Tibial artery (tissue), 4 donors: ENCODE measurements at places on chromosomes 16 and 17.

DNA sequence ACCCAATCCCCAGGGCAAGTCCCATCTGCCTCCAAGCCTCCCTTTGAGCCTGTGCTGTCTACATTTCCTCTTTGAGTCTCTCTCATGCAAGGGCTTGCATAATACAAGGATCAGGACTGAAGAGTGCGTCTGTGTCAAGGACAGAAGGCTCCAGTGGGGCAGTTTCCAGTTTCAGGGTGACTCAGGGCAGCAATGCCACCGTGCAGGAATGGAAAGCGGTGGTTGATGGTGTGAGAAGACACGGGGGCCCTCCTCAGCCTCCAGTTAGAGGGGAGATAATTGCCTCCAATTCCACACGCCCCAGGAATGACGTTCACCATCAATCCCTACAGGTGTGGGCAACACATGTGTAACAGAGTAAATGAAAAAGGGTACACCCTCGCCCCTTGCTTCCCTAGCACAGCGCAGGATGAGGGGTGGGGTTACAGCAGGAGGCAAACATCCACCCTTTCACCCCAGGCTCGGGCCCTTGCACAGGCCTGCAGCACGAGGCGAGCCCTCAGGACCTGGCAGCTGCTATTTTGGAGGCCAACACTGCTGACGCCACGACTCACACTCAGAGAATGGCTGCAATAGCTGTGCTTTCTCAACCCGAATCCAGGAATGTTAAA, 24.8 kb upstream of the SLC25A19 start:
- DNase-seq = no peak

DNA sequence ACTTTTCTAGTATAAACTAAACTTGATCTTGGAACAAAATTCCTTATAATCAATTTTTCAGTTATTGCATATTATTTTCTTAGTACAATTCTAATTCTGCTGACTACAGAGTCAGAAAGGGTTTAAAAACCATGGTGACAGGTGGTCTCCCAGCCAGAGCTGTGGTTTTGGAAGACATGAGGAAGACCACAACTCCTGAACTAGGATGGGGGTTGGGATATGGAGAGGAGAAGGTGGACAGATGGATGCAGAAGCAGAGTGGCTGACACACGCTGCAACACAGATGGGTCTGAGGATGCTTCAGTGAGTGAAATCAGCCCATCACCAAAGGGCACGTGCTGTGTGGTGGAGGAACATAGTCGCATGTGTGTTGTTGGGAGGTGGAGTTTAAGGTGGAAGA, 187.7 kb downstream of the LGALS9B start:
- DNase-seq = no peak

DNA sequence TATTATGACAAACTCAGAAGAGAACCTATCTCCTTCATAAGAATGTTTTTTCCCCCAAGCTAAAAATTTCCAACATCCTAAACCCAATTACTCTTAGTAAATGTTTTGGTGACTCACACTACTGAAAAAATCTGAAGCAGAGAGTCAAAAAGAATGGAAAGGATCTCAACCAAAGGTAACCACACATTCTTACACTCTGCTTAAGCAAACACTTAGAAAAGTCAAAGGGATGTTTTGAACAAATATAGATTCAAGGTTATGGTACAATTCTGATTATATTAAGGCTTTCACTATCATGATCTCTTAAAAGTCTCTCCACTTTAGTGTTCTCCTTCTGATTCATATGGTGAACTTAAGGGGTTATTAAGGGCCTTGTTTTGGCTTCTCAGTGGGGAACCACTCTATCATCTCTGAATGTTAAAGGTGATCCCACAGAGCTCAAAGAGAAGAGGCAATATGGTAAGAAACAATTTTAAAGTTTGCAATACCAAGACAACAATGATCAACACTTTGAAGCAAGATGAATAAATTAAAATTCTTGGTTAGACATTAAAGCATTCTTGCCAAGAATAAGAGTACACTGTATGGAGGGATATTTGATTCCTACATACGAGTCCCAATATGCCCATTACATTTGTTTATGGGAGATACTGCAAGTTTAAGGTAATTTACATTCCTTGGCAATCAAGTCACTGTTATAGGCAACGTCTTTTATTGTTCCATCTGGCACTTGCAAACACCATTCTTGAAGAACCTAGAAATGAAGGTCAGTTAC, 69.2 kb downstream of the CDC27 start:
- no peak for DNase-seq

DNA sequence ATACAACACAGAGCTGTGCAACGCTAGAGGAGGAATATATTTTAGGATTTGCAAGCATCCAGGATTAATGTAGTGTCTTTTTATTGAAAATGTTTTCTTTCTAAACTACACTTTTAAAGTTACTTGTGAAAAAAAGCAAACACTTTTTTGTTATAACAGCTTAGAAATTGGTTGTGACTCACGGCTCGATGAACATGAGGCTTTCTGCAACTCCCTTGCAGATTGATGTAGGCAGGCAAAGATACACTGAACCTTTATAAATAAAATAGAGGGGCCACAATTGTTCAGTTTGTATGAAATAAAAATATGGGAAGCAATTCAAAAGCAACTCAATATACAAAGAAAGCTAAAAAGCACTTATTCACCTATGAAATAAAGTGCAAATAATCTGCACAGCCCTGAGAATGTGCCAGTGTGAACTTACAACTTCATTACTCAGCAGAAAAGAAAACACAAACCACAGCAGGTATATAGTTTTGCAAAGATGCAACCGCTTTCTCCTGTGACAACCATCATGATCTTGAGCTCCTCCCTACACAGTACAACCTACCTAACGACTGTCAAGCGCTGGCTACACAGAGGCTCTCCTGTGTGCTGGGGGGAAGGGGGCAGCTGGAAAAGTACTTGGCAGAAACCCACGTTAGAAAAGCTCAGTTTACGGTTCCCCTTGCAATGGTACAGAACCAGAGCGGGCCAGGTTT, 948 bp downstream of the LUC7L start:
- DNase-seq = no peak

- DNase-seq = no peak
Observed at GRCh38 chr17:69286257-69286656, 40.7 kb downstream of the ABCA5 start.
